ENCODE measurements at places on chromosomes 1 and 21. TPM values are rescaled to one million over a fixed set of nuclear protein-coding genes. Genes with fewer than 3 reads are reported as not detected.

GRCh38 chr1:34744851-34745250 lies 10.0 kb upstream of the GJB5 start:
- no peak for DNase-seq

DNA sequence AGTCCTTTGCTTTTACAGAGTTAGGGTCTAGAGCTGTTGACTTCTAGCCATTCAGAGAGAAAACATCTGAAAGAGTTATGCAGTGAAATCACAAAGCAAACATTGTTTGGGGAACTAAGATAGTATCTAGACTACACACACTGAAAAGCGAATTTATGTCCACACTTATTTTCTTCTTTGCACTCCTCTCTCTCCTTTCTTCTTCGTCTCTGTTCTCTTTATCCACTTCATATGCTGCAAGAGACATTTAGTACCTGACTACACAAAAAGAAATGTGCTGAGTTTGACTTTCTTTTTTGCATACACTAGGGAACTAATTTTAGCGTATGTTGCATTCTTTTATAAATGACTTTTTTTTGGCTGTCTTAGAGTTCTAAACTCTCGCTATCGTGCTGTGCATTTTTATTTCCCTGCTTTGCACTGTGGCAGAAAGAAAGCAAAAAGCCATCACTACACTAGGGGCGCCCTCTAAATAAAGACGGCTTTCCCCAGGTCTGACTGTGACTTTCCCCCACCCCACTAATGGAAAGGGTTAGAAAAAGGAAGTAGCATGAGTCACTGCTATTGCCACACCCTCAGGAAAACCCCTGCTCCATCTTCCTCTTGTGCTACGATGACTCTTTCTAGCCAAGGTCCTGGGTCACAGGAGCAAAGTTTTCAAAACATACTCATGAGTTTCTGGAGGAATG lies 65.7 kb downstream of the MAP3K7CL start:
- peak; percentile 97 for DNase-seq

The SZT2 gene
- total RNA-seq: 9.7 TPM

The BARHL2 gene
- not detected for total RNA-seq

DNA sequence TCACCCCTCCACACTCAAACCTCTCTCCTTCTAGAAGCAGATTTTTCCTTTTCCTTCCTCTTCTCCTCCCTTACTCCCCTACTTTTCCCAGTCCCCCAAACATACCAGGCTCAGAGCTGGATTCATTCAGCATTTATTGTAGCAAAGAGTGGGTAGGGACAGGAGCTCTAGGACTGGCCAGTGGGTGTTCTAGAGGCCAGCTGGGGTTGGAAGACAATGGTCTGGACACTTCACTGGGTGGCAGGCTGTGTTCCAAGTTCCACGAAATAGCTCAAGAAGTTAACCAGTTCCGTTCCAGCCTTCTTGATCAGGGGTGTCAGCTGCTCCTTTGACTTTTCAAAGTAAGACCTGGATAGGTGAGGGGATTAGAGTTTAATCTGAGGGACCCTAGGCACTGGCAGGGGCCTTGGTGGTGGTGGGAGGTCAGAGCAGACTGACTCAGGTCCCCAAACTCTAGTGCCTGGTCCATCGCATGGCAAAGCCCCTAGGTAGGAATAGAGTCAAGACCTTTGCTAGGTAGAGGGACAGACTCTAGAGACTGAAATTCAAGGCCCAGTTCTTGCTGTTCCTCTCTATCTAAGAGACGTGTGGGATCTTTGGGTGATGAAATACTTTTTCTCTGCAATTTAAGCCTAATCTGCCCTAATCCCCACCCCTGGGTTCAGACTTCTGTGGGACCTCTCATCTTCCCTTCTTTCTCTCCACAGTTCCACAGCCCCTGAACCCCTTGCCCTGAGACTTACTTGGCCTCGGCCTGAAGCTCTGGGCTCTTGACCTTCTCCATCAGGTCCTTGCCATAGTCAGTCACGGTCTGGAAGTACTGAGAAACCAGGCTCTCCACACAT lies 1.0 kb downstream of the APOA2 start:
- no peak for DNase-seq

The CCDC27 gene
- not detected for total RNA-seq

- DNase-seq: no peak
Observed at GRCh38 chr1:184840596-184840995, 85.9 kb upstream of the EDEM3 start.

DNA sequence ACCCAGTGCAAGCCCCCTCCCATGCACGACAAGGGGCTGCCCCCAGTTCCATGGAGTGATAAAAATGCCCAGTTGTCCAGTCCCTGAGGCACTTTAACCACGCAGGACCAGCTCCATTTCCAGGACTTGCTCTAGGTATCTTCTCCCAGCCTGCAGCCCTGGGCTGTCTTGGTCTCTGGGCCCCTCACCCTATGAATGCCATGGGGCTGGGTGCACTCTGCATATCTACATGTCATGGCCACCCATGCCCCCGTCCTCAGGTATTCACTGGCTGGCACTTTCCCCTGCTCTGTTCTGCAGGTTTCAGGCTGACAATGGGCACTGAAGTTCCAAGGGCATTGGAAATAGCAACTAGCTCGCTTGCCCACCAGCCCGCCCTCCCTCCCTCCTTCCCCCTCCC lies 19.6 kb upstream of the C1orf174 start:
- no peak for DNase-seq

Data from IMR-90 (cell line).